ENCODE measurements at places on chromosomes 7 and 10.
A peak's percentile ranks its signal among the peaks of the same experiment; 100 is the strongest.

GRCh38 chr7:2049111-2049781 is 183.5 kb downstream of the MAD1L1 start:
- DNase-seq = no peak

GRCh38 chr10:18651324-18652007 is at the start of gene NSUN6:
NSUN6 (minus strand) TSS chr10:18651587; CDS start chr10:18651203, 384 bp downstream.
- peak; percentile 94 for DNase-seq

DNA sequence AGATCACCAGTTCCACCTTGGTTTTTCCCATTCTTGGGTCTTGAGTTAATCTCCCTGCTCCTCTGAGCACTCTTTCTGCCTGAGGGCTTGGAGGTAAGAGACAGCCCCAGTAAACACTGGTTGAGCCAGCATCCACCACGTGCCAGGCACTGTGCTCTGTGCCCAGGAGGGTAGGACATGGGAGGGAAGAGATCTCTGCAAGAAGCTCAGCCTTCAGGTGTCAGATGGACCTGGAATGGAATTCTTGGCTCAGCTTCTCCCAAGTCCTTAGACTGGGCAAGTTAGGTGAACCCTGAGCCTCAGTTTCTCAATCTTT is 2.5 kb downstream of the ZYX start:
- DNase-seq = no peak

GRCh38 chr7:114217026-114217806 is 197.4 kb upstream of the FOXP2 start:
- DNase-seq = no peak

DNA sequence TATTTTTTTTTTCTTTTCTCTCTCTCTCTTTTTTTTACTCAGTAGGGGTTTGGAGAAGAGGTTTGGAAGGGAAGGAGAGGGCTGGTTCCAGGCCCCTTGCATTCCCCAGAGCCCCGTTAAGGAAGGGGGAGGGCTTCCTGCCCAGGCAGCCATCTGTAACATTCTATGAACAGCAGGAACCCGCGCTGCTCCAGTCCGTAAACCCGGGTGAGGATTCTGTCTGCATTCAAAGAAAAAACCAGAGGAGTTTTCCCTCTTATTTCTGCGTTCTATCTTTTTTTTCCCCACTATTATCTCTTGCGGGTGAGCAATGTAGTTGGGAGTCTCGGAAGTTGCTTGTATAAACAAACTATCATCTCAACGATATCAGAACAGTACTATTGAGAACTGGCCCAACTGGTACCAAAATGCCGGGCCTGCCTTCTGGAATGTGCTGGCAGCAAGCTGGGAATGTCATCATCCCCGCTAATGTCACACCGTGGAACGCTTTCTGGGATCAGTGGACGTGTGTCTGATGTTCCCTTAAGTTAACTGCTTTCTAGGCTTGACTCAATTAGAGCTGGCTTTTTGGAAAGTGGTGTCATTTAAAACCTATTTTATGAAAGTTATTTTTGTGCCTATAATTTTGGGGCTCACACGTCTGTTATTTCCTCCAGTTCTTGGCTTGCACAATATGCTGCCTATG is 153.1 kb upstream of the MEOX2 start:
- no peak for DNase-seq

DNA sequence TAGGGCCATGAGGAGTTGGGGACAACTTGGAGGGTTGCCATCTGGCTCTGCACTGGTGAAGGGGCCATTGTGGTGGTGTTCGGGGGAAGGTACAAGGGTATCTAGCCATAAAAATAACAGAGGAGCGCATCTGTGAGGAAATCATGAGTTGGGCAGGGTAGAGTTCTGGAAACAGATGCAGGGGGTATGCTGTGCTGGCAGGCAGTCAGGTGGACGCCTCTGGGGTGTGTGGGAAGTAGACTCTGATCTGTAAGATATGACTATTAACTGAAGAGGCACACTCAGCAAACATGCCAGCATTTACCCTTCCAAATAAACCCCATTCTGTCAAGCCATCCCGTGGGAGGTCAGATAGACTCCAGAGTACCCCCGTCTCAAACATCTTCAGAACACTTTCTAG is 79.8 kb downstream of the CLEC2L start:
- no peak for DNase-seq
